Occipital lobe (tissue), 3 donors: ENCODE measurements at places on chromosomes 12 and 14. TPM values are rescaled to one million over a fixed set of nuclear protein-coding genes. Genes with fewer than 3 reads are reported as not detected.

RHOJ gene
- 2.3 TPM for total RNA-seq

VRTN gene
- not detected for total RNA-seq

MLXIP gene
- total RNA-seq = 7.6 TPM

HSPB8 gene
- 4.2 TPM for total RNA-seq

KCNA5 gene
- total RNA-seq = 1.7 TPM

SRRM4 gene
- 6.4 TPM for total RNA-seq

TMEM233 gene
- not detected for total RNA-seq

NFATC4 gene
- total RNA-seq = 5.1 TPM

RFX4 gene
- 3.6 TPM for total RNA-seq

BATF gene
- 0.47 TPM for total RNA-seq

SAMD15 gene
- total RNA-seq = 8.1 TPM

SPTLC2 gene
- total RNA-seq = 29.2 TPM

TOGARAM1 gene
- 91.1 TPM for total RNA-seq

KCNJ8 gene
- total RNA-seq = 5.9 TPM

C12orf54 gene
- total RNA-seq = not detected

CD9 gene
- 29.5 TPM for total RNA-seq

KRT72 gene
- total RNA-seq = not detected

GZMH gene
- not detected for total RNA-seq

ACTR6 gene
- 50.5 TPM for total RNA-seq

RNASE7 gene
- not detected for total RNA-seq

LBHD2 gene
- total RNA-seq = not detected

TCTN2 gene
- 17.9 TPM for total RNA-seq
